CD4-positive, alpha-beta T cell treated with Interleukin-21 for 1 hour (primary cell): ENCODE measurements at places on chromosomes 5 and 9.

GRCh38 chr5:171094356-171094755 is 214.7 kb upstream of the TLX3 start:
- DNase-seq = no peak

GRCh38 chr5:81755320-81755719 is 4.4 kb upstream of the SSBP2 start:
- no peak for DNase-seq

DNA sequence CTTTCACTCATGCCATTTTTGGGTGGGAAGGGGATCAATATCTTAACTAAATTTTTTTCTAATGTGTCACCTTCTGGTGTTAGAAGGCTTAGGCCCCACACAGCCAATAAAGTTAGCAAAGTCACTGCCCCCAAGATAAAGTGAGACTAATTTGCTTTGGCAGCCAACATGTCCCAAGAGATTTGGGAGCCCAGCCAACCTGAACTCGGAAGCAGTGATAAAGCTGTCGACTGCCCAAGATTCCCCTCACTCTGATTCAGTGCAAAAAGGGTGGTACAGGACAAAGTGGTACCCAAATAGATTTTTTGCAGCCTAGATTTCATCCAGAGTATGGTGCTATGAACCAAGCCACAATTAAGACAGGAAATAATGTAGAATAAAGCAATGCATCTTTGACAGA is 572.5 kb upstream of the ARRDC3 start:
- no peak for DNase-seq

DNA sequence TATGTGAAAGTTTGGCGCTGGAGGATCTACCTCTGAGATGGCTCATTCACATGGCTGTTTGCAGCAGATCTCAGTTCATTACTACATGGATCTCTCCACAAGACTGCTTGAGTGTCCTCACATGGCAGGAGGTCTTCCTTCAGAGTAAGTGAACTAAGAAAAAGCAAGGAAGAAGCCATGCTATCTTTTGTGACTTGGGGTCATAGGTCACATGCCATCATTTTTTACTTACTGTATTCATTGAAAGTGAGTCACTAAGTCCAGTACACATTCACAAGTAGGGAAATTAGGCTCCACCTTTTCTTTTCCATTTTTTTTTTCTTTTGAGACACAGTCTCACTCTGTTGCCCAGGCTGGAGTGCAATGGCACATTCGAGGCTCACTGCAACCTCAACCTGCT is 8.7 kb upstream of the CDKN2AIPNL start:
- DNase-seq = no peak
